ENCODE measurements at places on chromosomes 16 and 17.
A peak's percentile ranks its signal among the peaks of the same experiment; 100 is the strongest.

GRCh38 chr17:36945959-36946725 lies 2.6 kb upstream of the AATF start:
- DNase-seq, result no peak

GRCh38 chr17:28720247-28720996 lies 637 bp downstream of the RPL23A start:
- DNase-seq, result no peak

GRCh38 chr17:32795339-32795979 lies 81.5 kb downstream of the MYO1D start:
- no peak for DNase-seq

DNA sequence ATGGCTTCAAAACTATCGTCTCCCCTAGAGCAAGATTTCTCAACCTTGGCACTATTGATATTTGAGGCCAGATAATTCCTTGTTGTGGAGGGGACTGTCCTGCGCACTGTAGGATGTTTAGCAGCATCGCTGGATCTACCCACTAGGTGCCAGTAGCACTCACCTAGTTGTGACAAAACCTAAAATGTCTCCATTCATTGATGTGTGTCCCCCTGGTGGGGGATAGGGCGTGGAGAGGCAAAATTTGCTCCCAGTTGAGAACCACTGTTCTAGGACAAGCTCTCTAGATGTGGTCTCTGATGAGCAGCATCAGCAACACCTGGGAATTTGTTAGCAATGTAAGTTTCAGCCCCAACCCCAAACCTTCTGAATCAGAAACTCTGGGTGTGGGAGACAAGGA lies 259.0 kb downstream of the XYLT1 start:
- DNase-seq, result peak; percentile 35

- no peak for DNase-seq
Observed at GRCh38 chr16:62298600-62298999, 262.4 kb upstream of the CDH8 start.

All from Jurkat, Clone E6-1 (cell line).